ENCODE measurements at places on chromosomes 6 and 20.

- no peak for DNase-seq
Measured at GRCh38 chr6:158686791-158687381, 37.0 kb downstream of the SYTL3 start.

DNA sequence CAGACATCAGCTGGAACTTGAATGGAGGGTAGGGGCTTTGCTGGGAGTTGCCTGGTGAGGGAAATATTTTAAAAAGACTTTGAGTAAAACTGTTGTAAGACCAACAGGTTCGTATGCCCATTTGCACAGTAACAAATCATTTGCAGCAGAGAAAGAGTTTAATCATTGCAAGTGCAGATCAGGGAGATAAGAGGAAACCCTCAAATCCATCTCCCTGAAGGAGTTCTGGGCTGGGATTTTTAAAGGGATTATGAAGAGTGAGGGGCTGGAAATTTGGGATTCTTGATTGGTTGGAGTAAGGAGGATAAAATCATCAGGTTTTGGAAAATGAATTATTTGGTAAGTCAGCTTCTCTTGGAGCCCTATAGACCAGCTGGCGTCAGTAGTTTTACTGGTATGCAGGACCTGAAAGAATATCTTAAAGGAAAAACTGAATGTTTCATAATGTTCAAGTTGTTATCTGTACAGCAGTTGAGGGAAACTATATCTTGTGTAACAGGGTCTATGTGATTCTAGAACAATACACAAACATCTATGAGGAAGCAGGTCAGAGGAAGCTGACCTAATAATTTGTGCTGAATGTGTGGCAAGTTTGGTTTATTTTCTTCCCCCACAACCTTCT lies 295.5 kb downstream of the PLCB1 start:
- no peak for DNase-seq

DNA sequence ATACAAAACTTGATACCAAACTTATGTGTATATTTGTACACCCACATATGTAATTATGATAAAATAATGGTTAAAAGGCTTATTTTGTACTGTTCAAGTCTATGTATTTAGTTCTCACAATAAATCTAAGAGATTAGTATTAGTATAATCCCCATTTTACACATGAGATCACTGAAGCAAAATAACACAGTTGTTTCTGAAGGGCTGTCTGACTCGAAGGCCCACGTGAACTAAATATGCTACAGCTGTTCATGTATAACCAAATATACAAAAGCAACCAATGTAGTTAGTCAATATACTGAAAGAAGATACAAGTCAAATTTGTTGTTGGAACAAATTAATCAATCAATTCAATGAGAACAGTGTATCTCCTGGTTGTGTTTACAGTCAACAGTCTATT lies 959.2 kb downstream of the EPHA7 start:
- no peak for DNase-seq

DNA sequence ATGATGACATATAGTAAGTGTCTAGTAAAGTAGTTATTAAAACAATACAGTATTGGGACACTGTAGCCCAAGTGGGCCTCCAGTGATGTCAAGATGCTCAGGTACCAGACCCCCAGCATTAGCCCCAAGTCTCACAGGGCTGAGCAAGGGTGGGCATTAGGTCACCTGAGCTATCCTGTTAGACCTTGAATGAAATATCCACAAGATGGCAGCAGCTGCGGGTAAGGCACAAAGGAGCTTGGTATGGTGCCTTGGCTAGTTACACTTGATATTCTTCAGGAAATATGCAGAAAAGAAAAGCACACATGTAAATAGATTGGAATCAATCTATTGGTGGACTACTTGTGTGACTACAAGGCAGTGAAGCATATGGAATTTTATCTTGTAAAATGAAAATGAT lies 701.8 kb upstream of the ADGRB3 start:
- DNase-seq, result no peak
